ENCODE measurements at places on chromosomes 13 and 19. TPM values are rescaled to one million over a fixed set of nuclear protein-coding genes. Genes with fewer than 3 reads are reported as not detected.

DKKL1 gene
- not detected for total RNA-seq

GRCh38 chr13:34578917-34579316, 363.2 kb upstream of the NBEA start:
- H3K4me3 ChIP-seq = no peak overlapping the region
- no peak overlapping the region for H3K27ac ChIP-seq
- DNase-seq = no peak
- no peaks in the 10 kb centered on the region for H3K4me1 ChIP-seq
- H3K36me3 ChIP-seq = no peaks in the 10 kb centered on the region

ABCA7 gene
- 76.6 TPM for total RNA-seq

GRCh38 chr13:33188093-33188882, 97.3 kb downstream of the STARD13 start:
- no peak for DNase-seq
- no peak overlapping the region for H3K27ac ChIP-seq
- H3K27me3 ChIP-seq = peaks cover 6% of the 10 kb centered on the region
- peaks cover 9% of the 10 kb centered on the region for H3K4me1 ChIP-seq
- H3K4me3 ChIP-seq = no peak overlapping the region

DCT gene
- 0.05 TPM for total RNA-seq

- no peak overlapping the region for H3K4me3 ChIP-seq
- H3K36me3 ChIP-seq = no peaks in the 10 kb centered on the region
- H3K27ac ChIP-seq = no peak overlapping the region
- H3K27me3 ChIP-seq = no peaks in the 10 kb centered on the region
- no peaks in the 10 kb centered on the region for H3K4me1 ChIP-seq
Observed at GRCh38 chr13:96792736-96793403, 201.4 kb downstream of the OXGR1 start.

DNA sequence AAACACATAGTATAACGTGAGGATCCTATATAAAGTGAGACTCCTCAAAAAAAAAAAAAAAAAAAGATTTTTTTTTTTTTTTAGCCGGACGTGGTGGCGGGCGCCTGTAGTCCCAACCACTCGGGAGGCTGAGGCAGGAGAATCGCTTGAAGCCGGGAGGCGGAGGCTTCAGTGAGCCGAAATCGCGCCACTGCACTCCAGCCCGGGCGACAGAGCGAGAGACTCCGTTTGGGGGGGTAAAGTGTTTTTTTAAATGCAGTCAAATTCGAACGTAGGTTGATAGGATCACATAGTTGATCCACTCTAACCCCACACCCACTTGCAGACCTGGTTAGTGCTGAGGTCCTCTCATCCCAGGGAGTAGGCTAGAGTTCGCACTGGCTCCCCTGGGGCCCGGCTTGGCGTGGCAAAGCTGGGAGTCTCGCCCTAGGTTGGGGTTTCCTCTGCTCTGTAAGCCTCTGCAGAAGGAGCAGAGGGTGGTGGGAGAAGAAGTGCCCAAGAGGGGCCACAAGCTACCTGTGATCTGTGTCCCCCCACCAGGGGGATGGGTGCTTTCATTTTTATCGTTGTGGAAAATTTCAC, 6.5 kb downstream of the RNF225 start:
- peak overlapping the region; percentile 83 for H3K4me3 ChIP-seq
- peaks cover 35% of the 10 kb centered on the region for H3K4me1 ChIP-seq
- no peaks in the 10 kb centered on the region for H3K27me3 ChIP-seq
- H3K27ac ChIP-seq = no peak overlapping the region
- peaks cover 6% of the 10 kb centered on the region for H3K36me3 ChIP-seq

DNA sequence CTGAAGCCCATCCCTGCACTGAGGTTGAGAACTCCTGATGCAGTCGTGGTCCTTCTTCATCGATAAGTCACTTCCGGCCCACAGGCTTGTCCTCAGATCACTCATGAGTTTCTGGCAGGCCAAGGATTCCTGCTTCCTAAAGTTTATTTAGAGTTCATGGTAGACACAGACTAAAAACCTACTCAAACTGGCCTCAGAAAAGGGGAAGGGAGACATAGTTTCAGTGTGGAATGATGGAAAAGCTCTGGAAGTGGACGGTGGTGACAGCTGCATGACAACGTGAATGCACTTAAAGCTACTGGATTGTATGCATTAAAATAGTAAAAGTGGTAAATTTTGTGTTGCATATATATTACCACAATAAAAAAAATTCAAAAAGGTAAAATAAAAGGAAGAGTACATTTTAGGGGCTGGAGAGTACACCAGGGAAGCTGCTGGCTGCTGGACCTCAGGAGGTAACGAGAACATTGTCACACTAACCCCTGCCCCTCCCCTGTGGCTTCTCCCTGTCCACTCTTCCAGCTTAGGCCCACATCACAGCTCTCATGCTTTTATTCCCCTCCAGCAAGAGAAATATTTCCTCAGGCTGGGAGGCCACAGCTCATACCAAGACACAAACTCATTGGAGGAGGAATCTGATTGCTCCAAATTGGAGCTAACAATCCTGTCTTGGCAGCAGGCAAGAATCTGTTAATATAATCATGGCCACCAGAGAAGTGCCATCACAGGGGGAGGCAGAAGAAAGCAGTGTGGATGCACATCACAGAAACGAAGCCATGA, 741.0 kb downstream of the UQCRFS1 start:
- peaks cover 12% of the 10 kb centered on the region for H3K4me1 ChIP-seq
- no peak overlapping the region for H3K27ac ChIP-seq
- no peak overlapping the region for H3K4me3 ChIP-seq

- no peaks in the 10 kb centered on the region for H3K36me3 ChIP-seq
- no peak overlapping the region for H3K27ac ChIP-seq
- H3K4me1 ChIP-seq = peaks cover 7% of the 10 kb centered on the region
- no peaks in the 10 kb centered on the region for H3K27me3 ChIP-seq
Observed at GRCh38 chr19:20247016-20247683, 80.1 kb downstream of the ZNF486 start.

DNA sequence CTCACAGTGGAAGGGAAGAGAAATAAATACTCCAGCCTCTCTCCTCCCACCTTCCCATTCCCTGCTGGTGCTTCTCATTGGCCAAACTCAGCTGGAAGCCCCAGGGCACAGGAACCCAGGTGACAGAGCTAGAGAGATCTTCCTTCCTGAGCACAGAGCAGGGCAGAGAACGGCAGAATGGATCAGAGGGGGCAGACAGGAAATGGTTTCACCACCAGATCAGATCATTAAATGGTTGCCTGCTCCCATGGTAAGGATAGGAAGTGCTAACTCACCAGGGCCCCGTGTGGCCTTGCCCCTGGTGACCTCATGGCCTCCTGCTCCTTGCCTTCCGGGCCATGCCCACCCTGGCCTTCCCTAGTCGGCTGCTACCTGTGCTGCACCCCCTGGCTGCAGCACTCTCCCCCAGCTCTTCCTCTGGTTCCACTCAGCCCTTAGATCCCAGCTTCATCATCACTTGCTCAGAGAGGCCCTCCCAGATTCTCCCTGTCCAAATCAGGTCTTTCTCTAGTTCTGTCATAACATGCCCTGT, 108.7 kb downstream of the DPF1 start:
- H3K27me3 ChIP-seq = no peaks in the 10 kb centered on the region
- H3K36me3 ChIP-seq = peaks cover 34% of the 10 kb centered on the region
- H3K4me3 ChIP-seq = no peak overlapping the region
- peak; percentile 43 for DNase-seq
- H3K4me1 ChIP-seq = peaks cover 17% of the 10 kb centered on the region
- H3K27ac ChIP-seq = peak overlapping the region; percentile 91

NDFIP2 gene
- total RNA-seq = 15.3 TPM

- DNase-seq = no peak
- H3K27me3 ChIP-seq = no peaks in the 10 kb centered on the region
- H3K4me3 ChIP-seq = no peak overlapping the region
- H3K36me3 ChIP-seq = no peaks in the 10 kb centered on the region
- no peak overlapping the region for H3K27ac ChIP-seq
Observed at GRCh38 chr13:106186366-106187030, 349.0 kb downstream of the EFNB2 start.

DNA sequence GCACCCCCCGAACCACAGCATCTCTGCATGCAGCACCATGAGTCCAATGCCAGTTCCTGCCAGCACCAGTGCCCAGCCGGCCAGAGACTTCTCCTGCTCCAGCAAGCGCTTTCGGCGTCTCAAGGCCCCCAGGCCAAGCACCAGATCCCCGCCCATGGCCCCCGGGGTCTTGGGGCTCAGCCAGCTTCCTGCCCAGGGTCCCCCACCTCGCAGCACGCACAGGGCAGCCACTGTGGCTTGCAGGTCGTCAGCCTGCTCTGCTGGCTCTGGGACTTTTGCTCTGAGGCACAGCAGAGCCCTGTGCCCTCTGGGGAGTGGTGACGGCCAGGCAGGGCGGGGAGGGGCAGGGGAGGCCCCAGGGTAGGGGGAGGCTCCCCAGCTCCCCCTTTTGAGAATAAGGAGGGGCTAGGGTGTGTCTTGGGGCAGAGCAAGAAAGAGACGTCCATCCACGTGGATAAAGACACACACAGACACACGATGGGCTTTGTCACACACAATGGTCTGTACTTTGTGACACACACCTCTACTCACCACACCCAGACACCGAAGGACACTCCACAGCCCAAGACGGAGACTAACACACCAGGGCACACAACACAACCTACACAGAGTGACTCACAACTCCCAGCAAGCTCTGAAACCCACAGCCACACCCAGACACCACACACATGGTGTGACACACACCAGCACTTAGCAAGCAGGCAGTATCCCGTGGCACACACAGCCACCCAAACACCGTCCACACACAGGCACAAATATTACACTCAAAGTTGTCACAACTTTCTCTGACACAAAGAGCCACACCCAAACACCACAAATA, at the start of gene KCNN4:
KCNN4 (minus strand) TSS at position 268 of the 820 bp plus-strand sequence; CDS start at position 156, 112 bp downstream.
- peak within 1 kb of the TSS; percentile 91 for H3K27ac ChIP-seq
- H3K36me3 ChIP-seq = peaks cover 15% of the 10 kb centered on the region
- H3K4me3 ChIP-seq = peak within 1 kb of the TSS; percentile 61
- DNase-seq = peak; percentile 78

DNA sequence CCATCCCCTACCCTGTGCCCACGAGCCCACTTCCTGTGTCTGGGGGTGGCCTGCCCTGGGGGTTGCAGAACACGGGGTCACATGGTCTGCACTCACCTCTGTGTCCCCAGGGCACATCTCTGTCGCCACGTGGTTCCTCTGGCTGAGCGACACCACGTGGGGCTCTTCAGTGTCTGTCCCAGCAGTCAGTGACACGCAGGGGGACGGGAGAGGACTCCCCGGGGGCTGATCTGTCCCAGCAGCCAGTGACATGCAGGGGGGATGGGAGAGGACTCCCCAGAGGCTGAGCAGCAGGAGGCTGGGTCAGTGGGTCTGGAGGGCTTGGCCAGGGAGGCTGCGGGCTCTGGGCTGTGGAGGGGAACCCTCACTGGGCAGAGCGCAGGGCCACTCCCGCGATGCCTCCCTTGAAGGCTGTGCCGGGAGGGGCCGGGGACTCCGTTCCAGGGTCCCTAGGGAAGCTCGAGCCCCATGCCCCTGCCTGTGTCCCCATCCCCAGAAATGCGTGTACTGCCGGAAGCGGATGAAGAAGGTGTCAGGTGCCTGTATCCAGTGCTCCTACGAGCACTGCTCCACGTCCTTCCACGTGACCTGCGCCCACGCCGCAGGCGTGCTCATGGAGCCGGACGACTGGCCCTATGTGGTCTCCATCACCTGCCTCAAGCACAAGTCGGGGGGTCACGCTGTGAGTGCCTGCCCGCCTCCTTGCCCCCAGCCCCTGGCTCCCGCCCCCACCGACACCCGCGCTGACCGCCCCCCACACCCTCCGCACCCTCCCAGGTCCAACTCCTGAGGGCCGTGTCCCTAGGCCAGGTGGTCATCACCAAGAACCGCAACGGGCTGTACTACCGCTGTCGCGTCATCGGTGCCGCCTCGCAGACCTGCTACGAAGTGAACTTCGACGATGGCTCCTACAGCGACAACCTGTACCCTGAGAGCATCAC, 174.8 kb downstream of the KDM4B start:
- H3K27me3 ChIP-seq = peaks cover 2% of the 10 kb centered on the region
- peaks cover 30% of the 10 kb centered on the region for H3K4me1 ChIP-seq
- peak overlapping the region; percentile 55 for H3K27ac ChIP-seq
- DNase-seq = peak; percentile 41
- no peak overlapping the region for H3K4me3 ChIP-seq

GRCh38 chr13:33125821-33126570, 109.8 kb downstream of the KL start:
- H3K27ac ChIP-seq = no peak overlapping the region
- no peaks in the 10 kb centered on the region for H3K36me3 ChIP-seq
- no peak overlapping the region for H3K4me3 ChIP-seq
- H3K4me1 ChIP-seq = no peaks in the 10 kb centered on the region

DNA sequence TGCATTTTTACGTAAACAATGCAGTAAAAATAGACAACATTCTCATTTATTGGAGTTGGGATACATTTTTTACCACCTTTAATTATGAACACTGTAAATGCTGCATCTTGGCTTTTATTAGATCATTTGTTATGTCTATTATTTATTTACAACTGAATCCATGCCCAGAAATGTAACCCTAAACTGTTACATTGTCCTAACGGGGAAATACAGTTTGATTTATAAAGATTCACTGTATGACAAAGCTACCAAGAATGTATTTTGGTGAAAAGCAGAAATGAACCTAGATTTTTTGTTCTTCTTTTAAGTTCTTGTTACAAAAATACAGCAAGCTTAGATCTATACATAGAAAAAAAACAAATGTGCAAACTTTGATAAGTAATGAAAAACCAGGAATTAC, 1.1 kb downstream of the METTL21C start:
- no peaks in the 10 kb centered on the region for H3K4me1 ChIP-seq
- H3K4me3 ChIP-seq = no peak overlapping the region
- DNase-seq = no peak
- H3K27ac ChIP-seq = no peak overlapping the region
- peaks cover 36% of the 10 kb centered on the region for H3K27me3 ChIP-seq
- no peaks in the 10 kb centered on the region for H3K36me3 ChIP-seq

DNA sequence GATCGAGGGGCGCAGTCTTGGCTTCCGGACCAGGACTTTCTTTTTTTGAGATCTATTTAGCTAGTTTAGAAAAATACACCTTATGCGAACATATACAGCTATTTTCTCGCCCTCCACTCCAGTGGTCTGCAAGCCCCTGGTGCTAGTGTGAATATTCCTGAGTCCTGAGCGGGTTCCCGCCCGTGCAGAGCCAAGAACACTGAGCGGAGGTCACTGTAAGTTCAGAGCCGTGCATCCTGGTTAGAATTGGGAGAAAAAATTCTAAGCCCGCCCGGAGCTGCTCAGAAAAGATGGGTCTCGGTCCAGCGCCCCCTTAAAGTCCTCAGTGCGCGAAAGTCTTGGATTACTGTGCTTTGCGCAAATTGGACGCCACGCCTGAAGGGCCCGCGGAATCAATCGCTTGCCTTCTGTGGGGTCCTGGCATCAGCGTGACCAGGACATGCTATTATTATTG, 117.7 kb downstream of the KCNRG start:
- H3K4me3 ChIP-seq = peak overlapping the region; percentile 41
- DNase-seq = no peak
- peaks cover 71% of the 10 kb centered on the region for H3K27me3 ChIP-seq
- H3K36me3 ChIP-seq = peaks cover 3% of the 10 kb centered on the region
- H3K4me1 ChIP-seq = peaks cover 46% of the 10 kb centered on the region

CGB1 gene
- not detected for total RNA-seq
